ENCODE measurements at places on chromosomes 16 and 17.

- DNase-seq, result no peak
Measured at GRCh38 chr16:67748834-67749233, 29.7 kb upstream of the GFOD2 start.

- DNase-seq, result no peak
Measured at GRCh38 chr17:40190197-40191021, 13.1 kb downstream of the RAPGEFL1 start.

- no peak for DNase-seq
Measured at GRCh38 chr17:32755045-32755805, 121.7 kb downstream of the MYO1D start.

DNA sequence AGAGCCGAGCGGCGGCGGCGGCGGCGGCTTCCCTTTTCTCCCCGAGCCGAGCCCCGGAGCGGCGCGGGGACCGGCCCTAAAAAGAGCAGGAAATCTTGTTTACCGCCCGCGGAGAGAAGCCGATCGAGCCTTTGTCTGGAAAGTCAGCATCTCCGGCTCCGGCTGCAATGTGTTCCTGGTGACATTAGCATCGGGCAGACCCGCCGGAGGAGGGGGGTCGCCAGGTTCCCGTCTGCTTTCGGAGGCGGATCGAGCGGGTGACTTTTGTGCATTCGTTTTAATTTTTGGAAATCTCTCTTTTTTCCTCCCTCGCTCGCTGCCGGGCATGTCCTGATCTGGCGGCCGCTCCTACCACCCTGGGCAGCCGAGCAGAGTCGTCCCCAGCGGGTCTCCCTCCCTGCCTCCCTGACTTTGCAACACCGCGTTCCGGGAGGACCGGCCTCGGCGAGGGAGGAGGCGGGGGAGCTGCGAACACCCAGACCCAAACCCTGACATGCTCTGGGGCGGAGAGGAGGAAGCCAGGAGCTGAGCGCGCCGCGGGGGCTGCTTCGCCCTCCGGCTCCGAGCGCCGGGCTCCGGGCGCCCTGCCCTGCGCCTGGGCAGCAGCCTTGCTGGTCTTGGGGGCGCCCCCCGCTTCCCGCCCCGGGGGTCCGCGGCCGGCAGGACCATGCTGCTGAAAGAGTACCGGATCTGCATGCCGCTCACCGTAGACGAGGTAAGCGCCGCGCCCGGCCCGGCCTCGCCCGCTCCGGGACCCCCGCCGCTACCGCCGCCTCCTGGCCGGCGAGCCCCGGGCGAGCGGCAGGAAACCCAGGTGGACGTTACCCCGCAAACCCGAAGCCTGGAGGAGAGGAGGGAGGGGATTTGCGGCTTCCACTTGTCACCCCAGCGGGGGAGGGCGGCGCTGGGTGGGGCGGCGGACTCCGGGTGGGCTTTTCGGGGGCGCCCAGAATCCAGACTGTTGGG is 690 bp downstream of the PITPNC1 start:
- DNase-seq, result peak; percentile 42

DNA sequence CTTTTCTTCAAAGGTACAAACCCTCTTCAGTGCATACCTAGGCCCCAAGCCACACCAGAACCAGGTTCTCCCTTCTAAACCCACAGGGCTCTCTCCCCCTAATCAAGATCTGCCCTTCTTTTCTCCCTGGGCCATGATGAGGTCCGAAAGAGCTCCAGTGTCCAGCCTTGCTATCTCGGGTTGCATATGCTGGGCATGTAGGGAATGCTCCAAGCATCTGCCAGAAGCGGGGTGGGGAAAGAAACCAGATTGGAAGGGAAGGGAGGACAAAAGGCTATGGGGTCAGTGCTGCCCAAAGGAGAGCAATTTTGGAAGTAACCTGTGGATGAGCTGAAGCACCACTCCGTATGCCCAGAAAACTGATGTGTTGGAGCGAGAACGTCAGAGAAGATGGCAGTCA is 2.3 kb downstream of the CTDNEP1 start:
- no peak for DNase-seq

DNA sequence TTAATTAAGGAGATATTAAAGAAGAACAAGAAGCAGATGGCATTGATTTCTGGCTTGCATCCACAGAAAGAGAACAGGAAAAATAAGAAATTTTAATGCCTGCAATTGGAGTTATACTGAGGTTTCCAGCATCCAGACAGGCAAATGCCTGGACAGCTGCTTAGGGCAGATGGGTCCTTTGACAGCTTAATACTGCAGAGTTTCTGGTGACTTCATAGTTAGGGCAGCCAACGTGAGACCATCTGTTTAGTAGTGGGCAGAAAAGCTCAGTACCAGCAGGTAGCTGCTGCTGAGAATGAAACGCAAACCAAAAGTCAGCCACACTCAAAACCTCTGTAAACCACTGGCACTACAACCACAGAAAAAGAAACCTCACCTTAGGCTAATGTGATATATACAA is 109.8 kb downstream of the CDK5R1 start:
- DNase-seq, result no peak

DNA sequence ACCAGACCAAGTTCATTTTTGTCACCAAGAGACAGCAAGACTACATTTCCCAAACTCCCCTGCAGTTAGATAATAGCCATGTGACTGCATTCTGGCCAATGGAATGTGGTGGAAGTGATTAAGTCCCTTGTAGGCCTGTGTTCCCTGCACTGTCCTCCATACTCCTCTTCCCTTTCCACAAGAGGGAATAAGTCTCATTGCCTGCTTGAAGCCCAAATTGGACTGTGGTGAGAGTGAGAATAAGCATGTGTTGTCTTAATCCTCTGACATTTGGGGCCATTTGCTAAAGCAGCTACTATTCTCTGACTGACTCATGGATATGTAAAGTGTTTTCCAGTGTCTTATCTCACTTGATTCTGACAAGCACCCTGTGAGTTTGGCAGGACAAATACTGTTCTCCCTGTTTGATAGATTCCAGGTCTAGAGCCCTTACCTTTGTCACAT is 20.7 kb downstream of the PIK3R6 start:
- DNase-seq, result no peak

DNA sequence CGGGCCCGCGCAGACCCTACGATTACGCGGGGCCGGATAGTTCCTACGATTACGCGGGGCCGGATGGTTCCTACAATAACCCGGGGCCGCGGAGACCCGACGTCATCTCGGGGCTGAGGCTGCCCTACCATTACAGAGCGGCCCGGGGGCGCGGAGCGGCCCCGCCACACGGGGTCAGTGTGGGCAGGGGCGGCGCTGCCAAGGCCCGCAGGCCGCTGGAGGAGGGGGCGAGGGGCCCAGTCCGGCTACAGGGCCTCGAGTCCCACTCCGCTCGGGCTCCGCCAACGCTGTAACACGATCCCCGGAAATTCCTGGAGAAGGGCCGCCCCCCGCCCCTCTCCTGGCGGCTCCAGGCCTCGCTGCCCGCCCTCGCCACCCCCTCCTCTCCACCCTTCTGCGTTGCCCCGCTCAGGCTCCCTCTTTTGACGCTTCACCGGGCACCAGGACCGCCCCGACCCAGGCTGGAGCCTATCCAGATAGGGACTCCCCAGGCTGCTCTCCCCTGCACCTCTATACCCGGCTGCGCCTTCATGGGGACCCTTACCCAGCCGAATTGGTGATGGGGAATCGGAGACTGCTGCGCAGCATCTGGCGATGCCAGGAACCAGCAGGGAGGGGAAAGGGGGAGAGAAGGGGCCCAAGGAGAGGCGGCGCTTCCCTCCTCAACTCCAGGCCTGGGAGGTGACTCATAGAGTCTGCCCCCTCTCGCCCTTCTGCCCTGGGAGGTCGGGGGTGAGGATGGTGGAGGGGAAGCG is at the start of gene RAB34:
Gene RAB34 (minus strand): TSS at position 291 of the 755 bp plus-strand sequence. CDS start 602 bp downstream, outside the sequence.
- no peak for DNase-seq

DNA sequence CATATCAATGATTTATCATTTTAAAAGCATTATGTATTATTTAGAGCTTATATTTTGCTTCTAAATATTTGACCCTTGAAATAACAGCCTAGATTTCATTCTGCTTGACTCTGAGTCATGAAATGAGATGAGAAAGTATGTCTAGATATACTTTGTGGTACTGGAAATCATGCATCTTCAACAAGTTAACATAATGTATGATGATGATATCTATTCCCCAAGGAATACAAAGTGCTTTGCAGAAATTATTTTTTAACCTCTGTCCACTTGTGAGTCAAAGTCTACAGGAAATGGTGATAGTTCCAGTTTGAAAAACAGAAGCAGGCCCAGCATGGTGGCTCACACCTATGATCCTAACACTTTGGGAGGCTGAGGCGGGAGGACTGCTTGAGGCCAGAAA is 36.1 kb downstream of the GOSR1 start:
- DNase-seq, result no peak

- DNase-seq, result no peak
Measured at GRCh38 chr16:26860506-26860905, 206.2 kb upstream of the C16orf82 start.

DNA sequence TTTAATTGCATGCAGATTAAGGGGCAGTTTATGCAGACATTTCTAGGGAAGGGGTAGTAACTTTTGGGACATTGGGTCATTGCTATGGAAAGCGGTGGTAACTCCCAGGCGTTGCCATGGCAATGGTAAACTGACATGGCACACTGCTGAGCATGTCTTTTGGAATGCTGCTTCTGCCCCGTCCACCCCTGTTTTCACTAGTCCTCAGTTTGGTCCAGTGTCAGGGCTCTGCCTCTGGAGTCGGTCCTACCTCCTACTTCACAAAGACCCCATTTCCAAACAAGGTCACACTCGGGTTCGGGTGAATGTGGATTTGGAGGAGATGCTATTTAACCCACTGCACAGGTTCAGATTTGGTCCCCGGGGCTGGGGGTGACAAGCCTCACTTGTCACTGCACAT is 2.9 kb downstream of the IL34 start:
- no peak for DNase-seq

DNA sequence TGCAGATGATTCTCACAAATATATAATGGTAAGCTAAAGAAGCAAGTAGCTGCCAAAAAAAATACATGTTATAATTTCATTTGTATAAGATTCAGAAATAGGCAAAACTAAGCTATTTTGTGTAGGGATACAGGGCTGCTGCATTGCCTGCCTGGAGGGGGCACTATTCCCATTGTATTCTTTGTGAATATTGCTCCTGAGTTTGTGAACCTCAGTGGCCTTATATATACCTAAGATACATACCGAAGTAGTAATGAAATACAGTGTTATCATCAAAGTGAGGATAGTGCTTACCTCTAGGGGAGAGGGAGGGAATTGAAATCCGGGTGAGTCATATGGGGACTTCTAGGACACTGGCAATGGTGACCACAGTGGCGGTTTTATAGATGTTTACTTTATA is 53.5 kb downstream of the C17orf58 start:
- DNase-seq, result no peak

DNA sequence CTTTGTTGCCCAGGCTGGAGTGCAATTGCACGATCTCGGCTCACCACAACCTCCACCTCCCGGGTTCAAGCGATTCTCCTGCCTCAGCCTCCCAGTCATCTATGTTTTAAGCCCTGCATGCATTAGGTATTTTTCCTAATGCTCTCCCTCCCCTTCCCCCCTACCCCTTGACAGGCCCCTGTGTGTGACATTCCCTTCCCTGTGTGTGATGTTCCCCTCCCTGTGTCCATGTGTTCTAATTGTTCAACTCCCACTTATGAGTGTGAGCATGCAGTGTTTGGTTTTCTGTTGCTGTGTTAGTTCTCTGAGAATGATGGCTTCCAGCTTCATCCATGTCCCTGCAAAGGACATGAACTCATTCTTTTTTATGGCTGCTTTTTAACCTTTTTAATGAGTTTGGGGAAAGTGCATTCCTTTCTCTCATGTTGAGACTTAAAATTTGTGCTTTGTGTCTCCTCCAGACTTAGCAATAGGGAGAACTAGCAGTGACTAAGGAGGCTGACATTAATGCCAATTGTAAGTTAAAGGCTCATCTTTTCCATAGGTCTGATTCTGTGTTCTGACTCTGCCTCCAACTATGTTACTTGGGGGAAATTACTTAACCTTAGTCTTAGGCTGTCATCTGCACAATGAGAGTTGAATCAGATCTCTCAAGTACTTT is 17.7 kb upstream of the PHAF1 start:
- DNase-seq, result no peak

DNA sequence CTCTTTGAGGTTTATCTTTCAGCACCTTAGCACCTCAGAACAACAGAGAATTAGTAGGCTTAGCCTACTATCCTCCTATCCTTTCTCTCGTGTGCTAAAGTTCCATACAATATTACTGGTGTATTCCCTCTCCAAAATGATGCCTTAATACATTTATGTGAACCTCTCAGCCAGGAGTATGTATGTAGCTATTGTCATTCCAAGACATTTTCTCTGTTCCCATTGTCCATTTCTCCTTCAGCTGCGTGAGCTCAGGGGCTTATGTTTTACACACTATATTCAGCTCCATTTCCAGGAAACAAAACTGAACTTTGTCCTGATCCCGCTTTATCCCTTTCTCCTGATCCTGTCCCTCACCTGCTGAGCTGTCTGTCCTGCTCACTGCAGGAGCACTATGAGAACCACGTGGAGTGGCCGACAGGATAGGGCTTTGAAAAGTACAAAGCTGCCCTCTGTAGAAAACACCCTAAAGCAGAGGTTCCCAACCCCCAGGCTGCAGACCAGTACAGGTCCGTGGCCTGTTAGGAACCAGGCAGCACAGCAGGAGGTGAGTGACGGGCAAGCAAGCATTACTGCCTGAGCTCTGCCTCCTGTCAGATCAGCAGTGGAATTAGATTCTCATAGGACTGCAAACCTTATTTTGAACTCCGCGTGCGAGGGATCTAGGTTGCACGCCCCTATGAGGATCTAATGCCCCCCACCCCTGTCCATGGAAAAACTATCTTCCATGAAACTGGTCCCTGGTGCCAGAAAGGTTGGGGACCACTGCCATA is 55.7 kb downstream of the CENPV start:
- DNase-seq, result no peak

- DNase-seq, result no peak
Measured at GRCh38 chr17:74089869-74090464, 113.5 kb upstream of the RPL38 start.

GRCh38 chr16:31569360-31569717 is 41.6 kb downstream of the AHSP start:
- DNase-seq, result no peak

- no peak for DNase-seq
Measured at GRCh38 chr17:46972346-46972745, 6.7 kb downstream of the RPRML start.

GRCh38 chr16:58020628-58021521 is 4.7 kb upstream of the MMP15 start:
- DNase-seq, result peak; percentile 43

GRCh38 chr17:48127371-48128051 is 19.9 kb downstream of the SNX11 start:
- no peak for DNase-seq

GRCh38 chr17:15480204-15480603 is 12.8 kb upstream of the CDRT4 start:
- no peak for DNase-seq

DNA sequence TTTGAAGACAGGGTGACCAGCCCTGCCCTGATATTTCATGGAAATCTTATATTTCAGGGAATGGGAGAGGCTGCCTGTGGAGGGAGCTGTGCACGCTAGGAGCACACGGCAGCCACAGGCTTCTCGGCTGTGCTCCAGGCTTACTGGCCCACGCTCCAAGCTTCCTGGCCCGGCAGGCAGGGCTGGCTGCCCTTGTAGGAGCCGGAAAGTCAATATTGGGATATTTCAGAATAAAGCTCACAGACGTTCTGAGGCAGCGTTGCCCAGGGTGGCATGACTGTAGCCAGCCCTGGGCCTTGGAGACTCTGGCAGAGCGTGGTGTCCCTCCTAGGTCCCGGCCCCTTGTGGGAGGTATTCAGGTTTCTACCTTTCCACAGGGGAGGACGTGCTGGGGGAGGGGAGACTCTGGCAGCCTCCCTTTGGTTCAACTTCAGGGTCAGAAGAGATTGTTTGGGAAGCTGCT is 95.6 kb downstream of the NPIPB11 start:
- DNase-seq, result no peak

- no peak for DNase-seq
Measured at GRCh38 chr17:17877529-17878358, 41.0 kb upstream of the SREBF1 start.
